Right lobe of liver (tissue), 6 donors: ENCODE measurements at places on chromosomes 11 and 22. TPM values are rescaled to one million over a fixed set of nuclear protein-coding genes. Genes with fewer than 3 reads are reported as not detected.

GRCh38 chr22:37342065-37342464 lies 59.8 kb downstream of the CYTH4 start:
- no peak for DNase-seq
- no peak overlapping the region for H3K4me3 ChIP-seq
- H3K27me3 ChIP-seq, result no peaks in the 10 kb centered on the region
- H3K36me3 ChIP-seq, result no peaks in the 10 kb centered on the region
- H3K4me1 ChIP-seq, result no peaks in the 10 kb centered on the region
- no peak overlapping the region for H3K27ac ChIP-seq

GRCh38 chr11:64802370-64803157 lies 450 bp downstream of the MAP4K2 start:
- H3K4me1 ChIP-seq, result peaks cover 10% of the 10 kb centered on the region
- H3K27me3 ChIP-seq, result no peaks in the 10 kb centered on the region
- no peak for DNase-seq
- peak overlapping the region; percentile 67 for H3K4me3 ChIP-seq

GRCh38 chr22:28329186-28330073 lies 350.2 kb downstream of the TTC28 start:
- no peak overlapping the region for H3K4me3 ChIP-seq
- no peaks in the 10 kb centered on the region for H3K27me3 ChIP-seq
- no peaks in the 10 kb centered on the region for H3K36me3 ChIP-seq
- no peaks in the 10 kb centered on the region for H3K4me1 ChIP-seq

GRCh38 chr11:77175021-77175842 lies 47.2 kb downstream of the MYO7A start:
- H3K27me3 ChIP-seq, result no peaks in the 10 kb centered on the region
- peaks cover 3% of the 10 kb centered on the region for H3K4me1 ChIP-seq

DNA sequence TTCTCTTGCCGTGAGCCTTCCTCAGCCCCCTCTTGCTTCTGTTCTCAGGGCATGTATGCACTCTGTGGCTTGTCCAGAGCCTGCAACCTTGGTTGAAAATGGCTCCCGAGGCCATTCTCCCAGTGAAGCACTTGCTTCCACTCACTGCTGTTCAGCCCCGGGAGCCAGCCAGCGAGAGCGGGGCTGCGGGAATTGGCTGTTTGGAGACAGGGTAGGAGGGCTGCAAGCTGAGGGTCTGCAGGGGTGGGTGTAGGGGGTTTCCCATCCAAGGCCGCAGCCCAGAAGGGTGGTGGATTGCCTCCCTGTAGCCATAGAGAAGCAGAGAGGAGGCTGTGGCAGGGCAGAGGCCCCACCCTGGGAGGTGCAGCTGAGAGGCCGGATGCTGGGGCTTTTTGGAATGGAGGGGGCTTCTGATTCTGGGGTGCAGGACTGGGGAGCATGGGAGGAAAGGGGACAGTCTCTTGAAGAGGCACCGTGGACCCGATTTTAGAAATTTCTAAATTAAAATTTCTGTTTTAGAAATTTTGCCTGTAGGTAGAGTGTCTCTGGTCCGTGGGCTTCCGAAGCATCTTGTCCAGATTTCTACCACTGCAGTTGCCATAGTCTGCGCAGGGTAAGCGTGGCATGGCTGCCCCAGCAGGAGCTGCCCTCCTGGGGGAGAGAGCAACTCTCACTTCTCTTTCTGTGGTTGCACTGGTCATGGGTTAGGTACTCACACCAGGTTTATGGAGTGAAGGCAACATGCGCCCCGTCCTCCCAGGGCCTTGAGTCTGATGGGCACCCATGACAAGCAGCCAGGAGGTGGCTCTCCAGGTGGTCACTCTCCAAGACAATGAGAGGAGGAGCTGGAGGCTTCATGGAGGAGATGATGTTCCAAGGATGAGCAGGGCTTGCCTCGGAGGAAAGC lies 100.2 kb downstream of the TBC1D22A start:
- no peak overlapping the region for H3K27ac ChIP-seq
- no peak for DNase-seq
- H3K4me1 ChIP-seq, result no peaks in the 10 kb centered on the region
- H3K36me3 ChIP-seq, result no peaks in the 10 kb centered on the region
- no peaks in the 10 kb centered on the region for H3K27me3 ChIP-seq

DNA sequence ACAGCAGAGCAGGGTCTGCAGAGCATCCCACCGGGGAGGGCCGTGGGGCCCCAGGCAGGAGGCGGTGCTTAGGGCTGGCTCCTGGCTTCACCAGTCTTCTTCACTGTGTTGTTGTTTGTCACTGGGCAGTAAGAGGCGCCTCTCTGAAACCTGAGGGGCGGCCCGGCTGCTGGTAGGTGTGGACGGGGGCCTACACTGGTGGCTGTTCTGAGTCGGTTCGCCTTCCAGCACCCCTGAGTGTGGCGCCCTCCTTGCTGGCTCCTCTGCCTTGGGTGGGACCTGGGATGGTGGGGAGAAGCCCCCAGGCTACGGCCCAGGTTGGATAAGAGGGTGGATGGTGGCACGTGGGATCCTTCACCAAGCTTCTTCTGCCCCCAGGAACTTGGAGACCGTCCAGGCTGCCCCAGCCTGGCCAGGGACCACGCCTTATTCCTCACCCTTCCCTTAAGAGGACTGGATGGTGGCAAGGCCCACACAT lies 10.4 kb upstream of the GRAMD4 start:
- no peaks in the 10 kb centered on the region for H3K36me3 ChIP-seq
- H3K27ac ChIP-seq, result no peak overlapping the region
- H3K4me1 ChIP-seq, result no peaks in the 10 kb centered on the region
- no peak for DNase-seq
- H3K27me3 ChIP-seq, result no peaks in the 10 kb centered on the region
- no peak overlapping the region for H3K4me3 ChIP-seq

DNA sequence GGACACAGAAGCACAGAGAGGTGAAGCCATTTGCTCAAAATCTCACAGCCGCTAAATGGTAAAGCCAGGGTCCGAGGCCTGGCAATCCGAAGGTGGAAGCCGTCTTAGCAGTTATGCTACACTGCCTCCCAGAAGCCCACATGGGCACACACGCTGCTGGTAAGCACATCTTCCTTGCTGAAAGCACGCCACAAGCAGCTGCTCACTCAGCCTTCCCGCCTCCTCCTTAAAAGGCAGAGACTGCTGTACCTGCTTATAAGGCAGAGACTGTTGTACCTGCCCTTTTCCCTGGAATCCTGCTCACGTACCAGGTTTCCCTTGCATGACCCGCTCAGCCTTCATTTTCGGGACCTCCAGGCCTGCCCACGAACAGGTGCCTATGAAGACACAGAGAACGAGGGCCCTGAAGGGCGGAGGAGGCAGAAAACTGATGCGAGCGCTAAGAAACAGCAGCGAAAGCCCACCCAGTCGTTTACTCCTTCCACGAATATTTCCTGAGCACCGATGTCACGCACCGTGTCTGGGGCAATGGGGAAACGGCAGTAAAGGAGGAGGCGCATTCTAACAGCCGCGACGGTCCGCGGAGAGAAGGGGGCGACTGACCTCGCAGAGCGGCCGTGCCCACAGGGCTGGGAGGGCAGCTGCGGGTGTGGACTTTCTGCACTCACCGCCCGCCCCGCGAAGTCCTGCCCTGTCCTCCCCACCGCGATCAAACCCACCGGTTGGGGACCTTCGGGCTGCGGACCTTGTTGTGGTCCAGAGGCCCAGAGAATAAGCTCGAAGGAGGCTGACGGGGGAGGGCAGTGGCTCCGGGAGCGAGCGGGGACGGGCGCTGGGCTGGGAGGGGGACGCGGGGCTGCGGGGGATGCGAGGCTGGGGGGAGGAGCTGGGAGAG lies 13.0 kb downstream of the SPATA19 start:
- H3K4me3 ChIP-seq, result no peak overlapping the region
- H3K27me3 ChIP-seq, result no peaks in the 10 kb centered on the region
- no peak for DNase-seq
- no peaks in the 10 kb centered on the region for H3K36me3 ChIP-seq

DNA sequence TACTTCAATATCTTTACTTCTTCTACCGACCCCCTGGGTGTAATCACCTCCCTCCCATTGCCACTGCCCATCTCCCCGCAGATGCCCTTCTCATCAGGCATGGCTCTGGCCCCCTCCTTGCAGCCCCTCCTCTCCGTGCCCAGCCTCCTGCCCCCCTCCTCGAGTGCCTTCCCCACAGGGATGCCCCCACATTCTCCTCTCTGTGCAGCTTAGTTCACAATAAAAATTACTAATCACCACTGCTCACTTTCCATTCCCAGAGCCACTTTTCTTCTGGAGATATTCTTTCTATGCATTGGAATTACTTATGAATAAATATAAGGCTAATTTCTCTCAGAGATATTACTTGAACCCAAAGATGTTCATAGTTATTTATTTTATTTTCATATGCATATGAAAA lies 22.1 kb downstream of the IFITM10 start:
- H3K27me3 ChIP-seq, result no peaks in the 10 kb centered on the region
- no peak overlapping the region for H3K4me3 ChIP-seq
- no peaks in the 10 kb centered on the region for H3K4me1 ChIP-seq
- DNase-seq, result peak; percentile 28
- H3K36me3 ChIP-seq, result no peaks in the 10 kb centered on the region

DNA sequence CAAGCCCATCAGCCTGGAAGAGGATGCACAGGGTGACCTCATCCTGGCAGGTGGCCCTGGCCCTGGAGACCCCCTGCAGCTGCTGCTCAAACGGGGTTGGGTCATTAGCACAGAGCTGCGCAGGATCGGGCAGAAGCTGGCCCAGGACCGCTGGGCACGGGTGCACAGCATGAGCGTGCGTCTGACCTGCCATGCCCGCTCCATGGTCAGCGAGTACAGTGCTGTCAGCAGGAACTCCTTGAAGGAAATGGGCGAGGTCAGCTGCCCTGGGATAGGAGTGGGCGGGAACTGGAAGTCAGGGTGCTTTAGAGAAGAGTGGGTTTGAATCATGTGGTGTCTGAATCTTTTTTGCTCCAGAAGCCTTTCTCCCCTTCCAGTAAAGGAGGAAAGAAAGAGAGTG lies 61.1 kb downstream of the INSC start:
- no peak overlapping the region for H3K27ac ChIP-seq
- H3K4me1 ChIP-seq, result no peaks in the 10 kb centered on the region
- no peaks in the 10 kb centered on the region for H3K27me3 ChIP-seq
- H3K36me3 ChIP-seq, result no peaks in the 10 kb centered on the region
- DNase-seq, result no peak

GRCh38 chr11:125955856-125956255 lies 10.0 kb downstream of the VSIG10L2 start:
- H3K27ac ChIP-seq, result no peak overlapping the region
- no peak for DNase-seq
- no peaks in the 10 kb centered on the region for H3K4me1 ChIP-seq

- DNase-seq, result no peak
- H3K4me1 ChIP-seq, result no peaks in the 10 kb centered on the region
- H3K4me3 ChIP-seq, result no peak overlapping the region
- H3K27me3 ChIP-seq, result no peaks in the 10 kb centered on the region
- H3K36me3 ChIP-seq, result no peaks in the 10 kb centered on the region
Measured at GRCh38 chr11:61012737-61013215, 41.3 kb downstream of the CD6 start.

DNA sequence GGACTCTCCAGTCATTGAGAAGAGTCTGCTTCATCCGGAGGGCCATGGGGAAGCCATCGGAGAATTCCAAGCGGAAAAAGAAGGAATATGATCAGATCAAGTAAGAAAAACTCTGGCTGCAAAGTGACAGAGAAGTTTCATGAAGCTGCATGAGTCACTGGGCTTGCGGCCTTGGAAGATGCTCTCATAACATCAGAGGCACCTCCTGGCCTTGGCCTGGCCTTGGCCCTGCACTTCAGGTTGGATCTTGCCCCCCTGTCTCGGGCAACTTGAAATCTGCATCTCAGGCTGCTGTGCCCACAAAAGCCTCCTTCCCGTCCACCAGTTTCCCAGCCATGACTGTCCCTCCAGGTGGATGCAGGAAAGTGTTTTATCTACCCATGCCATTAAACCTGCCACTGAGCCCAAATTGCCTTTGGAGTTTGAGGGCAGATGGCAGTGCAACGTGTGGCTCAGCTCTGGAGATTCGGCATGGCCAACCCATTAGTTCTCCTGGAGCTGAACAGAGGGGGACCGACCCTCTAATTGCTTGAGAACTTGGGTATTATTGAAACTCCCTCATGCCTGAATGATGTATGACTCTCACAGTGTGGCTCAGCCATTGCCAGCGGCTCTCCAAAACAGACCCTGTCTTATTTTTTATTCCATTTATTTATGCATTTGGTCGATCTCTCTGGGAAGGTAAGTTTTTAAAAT lies 66.7 kb downstream of the SEZ6L start:
- H3K4me1 ChIP-seq, result no peaks in the 10 kb centered on the region
- H3K4me3 ChIP-seq, result no peak overlapping the region
- DNase-seq, result no peak
- H3K27ac ChIP-seq, result no peak overlapping the region
- H3K27me3 ChIP-seq, result no peaks in the 10 kb centered on the region

DNA sequence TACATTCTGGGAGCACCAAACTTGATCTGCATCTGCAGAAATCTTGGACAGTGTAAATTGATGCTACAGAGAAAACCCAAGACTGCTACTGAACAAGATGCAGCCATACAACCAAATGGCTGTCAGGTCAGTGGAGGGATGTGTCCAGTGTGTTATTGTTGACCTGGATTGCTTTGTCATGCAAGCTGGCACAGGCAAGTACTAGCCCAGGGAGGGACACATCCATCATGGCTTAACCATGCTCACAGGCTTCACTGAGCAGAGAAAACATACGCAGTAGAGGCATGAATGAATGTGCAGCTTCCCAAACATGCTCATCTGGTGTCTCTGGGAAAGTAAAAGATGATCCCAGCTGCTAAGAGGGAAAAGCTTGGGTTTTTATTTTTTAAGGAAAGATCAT lies 93.6 kb downstream of the MTNR1B start:
- no peak for DNase-seq
- H3K27me3 ChIP-seq, result no peaks in the 10 kb centered on the region
- no peak overlapping the region for H3K4me3 ChIP-seq
- H3K36me3 ChIP-seq, result no peaks in the 10 kb centered on the region

- no peaks in the 10 kb centered on the region for H3K27me3 ChIP-seq
- no peak for DNase-seq
- peaks cover 7% of the 10 kb centered on the region for H3K4me1 ChIP-seq
- no peak overlapping the region for H3K4me3 ChIP-seq
- no peak overlapping the region for H3K27ac ChIP-seq
- peaks cover 4% of the 10 kb centered on the region for H3K36me3 ChIP-seq
Measured at GRCh38 chr11:971092-971690, 45.5 kb downstream of the AP2A2 start.

DNA sequence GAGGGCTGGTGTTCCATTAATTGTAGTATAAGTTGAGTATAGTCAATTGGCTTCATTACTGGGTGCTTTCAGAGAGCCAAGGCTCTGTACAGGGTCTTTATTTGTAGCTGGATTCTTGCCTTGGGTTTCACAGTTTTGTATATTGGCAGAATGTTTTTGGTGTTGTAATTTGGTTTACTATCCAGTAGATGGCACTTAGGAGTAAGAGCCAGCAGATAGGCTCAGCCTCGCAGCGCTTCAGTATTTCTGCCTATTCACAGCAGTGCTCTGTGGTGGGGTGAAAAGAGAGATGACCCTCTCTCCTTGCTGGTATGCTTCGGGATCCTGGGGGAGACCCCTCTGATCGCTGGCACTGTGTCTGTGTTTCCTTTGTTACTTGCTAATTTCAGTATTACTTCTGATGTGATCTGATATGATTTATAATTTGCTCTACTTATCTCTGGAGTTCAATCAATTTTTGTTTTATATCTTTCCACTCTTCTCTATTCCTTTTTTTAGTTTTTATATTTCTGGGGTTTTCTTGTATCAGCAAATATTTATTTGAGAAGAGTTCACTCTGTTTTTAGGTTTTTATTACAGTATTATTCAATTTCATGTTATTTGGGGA lies 52.2 kb downstream of the ANO5 start:
- H3K36me3 ChIP-seq, result no peaks in the 10 kb centered on the region
- peak; percentile 25 for DNase-seq
- no peak overlapping the region for H3K4me3 ChIP-seq

The PATE2 gene
- not detected for total RNA-seq

The C22orf31 gene
- total RNA-seq, result not detected

The NELL1 gene
- not detected for total RNA-seq

The C11orf86 gene
- total RNA-seq, result not detected

The OR11H1 gene
- not detected for total RNA-seq

The ARRB1 gene
- total RNA-seq, result 25.8 TPM

The PRRG4 gene
- total RNA-seq, result 13.6 TPM

The OR51I1 gene
- not detected for total RNA-seq

The AQP11 gene
- 3.9 TPM for total RNA-seq

The OR8A1 gene
- total RNA-seq, result not detected
